ENCODE measurements at places on chromosomes 5 and 9. TPM values are rescaled to one million over a fixed set of nuclear protein-coding genes. Genes with fewer than 3 reads are reported as not detected.

ALDH7A1 gene
- polyA plus RNA-seq = 112 TPM

DNA sequence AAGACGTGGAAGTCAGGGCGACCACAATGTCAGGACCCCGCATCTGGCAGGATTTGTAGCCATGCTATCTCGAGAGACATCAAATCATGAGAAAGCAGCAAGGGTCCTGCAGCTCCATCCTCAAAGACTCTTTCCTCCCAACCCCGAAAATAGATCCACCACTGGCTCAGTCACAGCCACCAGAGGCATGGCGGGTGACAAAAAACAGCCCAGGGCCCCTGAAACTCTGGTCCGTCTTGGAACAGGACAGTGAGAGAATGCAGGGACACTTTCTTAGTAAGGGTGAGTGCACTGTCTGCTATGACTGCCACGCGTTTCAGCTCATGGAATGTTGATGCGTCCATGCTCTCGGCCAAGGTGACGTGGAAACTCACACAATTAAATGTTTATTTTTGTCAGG, 220.9 kb downstream of the IRX2 start:
- no peak for DNase-seq

GRCh38 chr9:36213387-36213786, 22.7 kb downstream of the CLTA start:
- no peak for DNase-seq

GRCh38 chr5:74304536-74304935, 336.0 kb downstream of the ENC1 start:
- DNase-seq = no peak

Data from foreskin keratinocyte (primary cell).